NCI-H187 treated with DMSO at 0.1 percent for 48 hours (cell line): ENCODE measurements at places on chromosomes 5 and 9.

GRCh38 chr9:72958485-72959281 is 5.8 kb upstream of the ALDH1A1 start:
- no peak for DNase-seq

DNA sequence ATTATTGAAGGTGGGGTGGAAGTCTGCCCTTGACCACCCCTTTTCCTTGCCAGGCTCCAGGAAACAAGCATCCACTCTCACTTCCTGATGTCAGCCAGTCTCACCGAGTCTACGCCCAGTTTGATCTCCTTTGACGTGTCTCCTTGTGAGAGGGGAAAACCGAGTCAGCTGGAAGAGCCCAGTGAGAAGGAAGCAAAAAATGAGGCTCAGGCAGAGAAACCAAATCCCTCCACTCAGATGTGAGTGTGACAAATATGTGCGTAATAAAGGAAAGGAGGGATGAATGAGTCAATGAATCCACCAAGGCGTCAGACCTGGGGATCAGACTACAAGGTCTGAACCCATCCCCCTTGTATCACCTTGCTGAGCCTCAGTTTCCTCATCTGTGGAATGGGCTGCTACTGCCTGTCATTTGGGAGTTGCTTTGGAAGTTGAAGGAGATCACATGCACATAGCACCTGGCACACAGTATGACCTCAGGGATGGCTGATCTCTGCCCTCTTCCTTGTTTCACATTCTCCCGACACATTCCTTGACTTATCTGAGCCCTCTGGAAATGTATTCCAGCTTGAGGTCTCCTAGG is 61.3 kb upstream of the XPA start:
- no peak for DNase-seq

DNA sequence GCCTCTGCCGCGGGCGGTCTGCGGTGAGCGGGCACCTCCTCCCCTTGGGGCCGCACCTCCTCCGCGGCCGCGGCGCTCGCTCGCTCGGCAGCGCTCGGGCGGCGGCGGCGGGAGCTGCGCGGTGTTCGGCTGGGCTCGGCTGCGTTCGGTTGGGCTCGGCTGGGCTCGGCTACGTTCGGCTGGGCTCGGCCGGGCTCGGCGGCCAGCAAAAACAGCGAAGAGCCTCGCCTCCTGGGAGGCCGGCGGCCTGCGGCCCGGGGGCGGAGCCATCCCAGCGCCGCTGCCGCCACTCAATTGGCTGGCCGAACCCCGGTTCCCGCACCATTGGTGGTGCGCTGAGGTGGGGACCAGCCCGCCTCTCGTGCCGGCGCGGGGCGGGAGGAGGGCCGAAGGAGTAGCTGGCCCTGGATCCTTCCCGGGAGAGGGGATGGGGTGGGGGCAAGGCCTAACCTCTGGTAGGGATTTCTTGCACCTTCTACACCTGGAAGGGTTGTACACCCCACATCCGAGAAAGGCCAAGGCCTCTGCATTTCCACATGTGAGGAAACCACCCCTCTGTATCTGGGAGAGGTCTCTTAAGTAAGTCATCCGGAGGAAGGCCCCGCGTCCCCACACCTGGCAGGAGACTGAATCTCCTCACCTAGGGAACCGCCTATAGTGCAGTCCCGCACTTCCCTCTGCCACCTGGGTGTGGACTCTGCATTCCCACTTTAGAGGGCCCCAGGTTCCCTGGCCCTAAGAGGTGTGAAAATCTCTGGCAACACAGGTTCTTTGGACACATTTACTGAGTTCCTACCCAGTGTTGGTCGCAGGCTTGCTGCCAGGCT is at the start of gene ENHO:
TSS of gene ENHO (minus strand) at position 20 of the 827 bp plus-strand sequence. CDS start 1,295 bp downstream, outside the sequence.
- DNase-seq: no peak

GRCh38 chr5:124210111-124210910 is 536.1 kb downstream of the ZNF608 start:
- DNase-seq: no peak

GRCh38 chr5:167049043-167049663 is 1242.3 kb upstream of the WWC1 start:
- no peak for DNase-seq

- DNase-seq: no peak
Observed at GRCh38 chr9:131094622-131095021, 1.7 kb upstream of the AIF1L start.

DNA sequence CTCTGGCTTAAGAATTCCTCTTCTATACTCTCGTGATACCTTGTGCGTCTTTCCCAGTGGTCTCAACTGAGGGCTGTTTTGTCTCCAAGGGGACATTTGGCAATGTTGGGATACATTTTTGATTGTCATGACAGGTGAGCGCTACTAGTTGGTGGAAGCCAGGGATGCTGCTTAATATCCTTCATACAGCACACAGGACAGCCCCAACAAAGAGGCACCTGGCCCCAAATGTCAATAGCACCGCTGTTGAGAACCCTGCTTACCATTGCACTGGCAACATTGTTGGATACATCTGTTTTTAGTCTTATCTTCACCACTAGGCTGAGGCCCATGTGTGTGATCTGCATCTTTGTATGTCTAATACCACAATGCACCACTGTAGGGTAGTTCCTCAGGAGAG is 114.1 kb downstream of the C9orf152 start:
- DNase-seq: no peak

DNA sequence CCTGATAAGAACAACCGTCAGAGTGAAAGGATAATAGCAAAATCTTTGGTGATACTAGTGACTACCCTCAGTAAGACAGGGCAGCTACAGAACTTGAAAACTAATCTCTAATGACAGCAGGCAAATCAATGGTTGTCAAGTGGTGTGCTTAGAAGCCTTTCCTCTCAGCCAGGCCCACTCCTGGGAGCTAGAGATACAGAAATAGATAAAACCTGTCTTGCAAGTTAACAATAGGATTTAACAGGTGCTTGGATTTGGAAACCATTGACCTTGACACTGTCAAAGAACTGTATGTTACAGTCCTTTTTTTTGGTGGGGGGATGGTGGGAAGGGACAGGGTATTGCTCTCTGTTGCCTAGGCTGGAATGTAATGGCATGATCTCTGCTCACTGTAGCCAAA is 118.6 kb downstream of the BASP1 start:
- no peak for DNase-seq

- no peak for DNase-seq
Observed at GRCh38 chr9:27472195-27472594, 51.9 kb upstream of the IFNK start.

DNA sequence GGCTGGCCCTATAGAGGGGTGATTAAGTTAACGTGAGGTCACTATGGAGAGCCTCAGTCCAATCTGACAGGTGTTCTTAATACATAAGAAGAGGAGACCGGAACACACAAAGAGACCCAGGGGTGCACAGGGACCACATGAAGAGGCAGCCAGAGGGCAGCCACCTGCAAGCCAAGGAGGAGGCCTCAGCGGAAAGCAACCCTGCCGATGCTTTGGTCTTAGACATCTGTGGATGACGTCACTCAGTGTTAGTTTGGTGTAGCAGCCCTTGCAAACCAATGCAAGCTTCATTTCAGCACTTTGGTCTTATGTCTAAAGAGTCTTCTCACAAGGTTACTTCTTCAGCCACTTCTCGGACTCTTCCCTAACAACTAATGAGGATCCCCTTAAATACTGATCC is 47.6 kb upstream of the GRHPR start:
- DNase-seq: no peak

DNA sequence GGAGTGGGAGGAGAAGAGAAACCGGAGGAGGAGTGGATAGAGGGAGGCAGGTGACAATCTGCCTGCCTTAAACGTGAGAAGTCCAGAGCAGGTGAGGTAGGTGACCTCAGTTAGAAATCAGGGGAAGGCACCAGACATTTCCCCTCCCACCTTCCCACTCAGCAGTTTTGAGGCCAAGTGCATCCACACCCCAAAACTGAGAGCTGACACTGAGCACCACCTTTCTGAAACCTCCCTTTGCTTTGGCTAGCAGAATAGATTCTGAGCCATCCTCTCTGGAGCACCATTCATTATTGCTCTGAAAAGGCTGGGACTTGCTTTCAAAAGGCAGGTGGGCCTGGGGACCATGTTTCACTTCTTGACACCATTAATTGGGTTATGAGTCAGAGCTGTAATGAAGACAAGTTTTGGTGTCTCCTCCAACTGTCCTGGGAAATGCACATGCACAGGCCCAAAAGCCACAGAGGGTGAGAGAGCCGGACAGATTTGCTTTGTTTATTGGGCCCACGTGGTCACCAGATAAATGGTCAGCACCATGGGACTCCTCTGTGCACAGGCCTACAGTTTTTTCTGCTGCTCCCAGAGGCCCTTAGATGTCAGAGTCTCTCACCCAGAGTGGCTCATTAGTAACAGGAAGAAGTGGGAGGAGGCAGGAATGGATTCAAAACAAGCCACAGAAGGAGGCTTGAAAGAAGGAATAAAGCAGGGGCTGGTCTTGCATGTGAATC is 314.7 kb downstream of the TLE1 start:
- DNase-seq: no peak

DNA sequence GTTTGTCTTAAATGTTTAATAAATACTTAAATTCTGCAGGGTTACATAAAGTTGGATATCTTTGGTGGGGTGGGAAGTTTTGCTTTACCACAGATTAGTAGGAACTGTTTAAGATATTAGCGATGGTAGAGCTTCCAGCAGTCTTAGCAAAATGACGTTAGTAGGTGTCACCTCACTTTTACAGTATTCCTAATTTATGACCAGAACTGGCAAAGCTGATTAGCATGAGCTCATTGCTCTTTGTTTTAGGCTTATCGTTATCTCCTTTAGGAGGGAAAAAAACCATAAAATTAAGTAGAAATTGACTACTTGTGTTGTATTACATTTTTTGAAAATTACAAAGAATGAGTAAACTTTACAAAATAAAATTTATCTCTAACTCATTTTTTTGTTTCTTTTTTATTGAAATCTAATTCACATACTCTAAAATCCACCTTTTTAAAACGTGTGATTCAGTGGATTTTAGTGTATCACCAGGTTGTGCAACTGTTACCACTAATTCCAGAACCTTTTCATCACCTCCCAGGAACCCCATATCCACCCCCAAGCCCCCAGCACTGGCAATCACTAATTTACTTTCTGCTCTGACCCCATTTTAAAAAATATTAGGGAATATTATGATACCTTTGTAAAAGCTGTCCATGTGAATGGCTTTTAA is 129.5 kb downstream of the TRIO start:
- no peak for DNase-seq
